ENCODE measurements at places on chromosomes 5 and 9.

DNA sequence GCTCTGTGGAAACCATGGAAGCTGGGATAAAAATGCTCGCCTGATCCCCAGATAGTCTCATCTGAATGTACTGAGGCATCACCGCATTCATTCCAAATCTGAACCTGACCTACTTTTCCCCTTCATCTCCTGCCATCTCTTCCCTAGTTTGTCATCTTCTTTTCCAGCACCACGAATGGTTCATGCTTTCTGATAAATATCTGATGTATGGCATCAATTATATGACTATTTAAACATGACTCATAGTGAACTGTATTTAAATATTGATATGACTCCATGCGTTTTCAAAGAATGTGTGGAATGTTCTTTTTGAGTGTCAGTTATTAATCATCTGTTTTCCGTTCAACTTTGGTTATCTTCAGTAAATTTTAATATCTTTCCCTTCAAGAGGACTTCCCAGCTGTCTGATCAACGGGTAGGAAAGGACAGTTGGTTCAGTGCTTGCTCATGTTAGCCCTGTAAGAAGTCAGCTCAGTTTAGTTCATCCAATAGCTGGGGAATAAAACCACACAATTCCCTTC is 21.1 kb downstream of the BASP1 start:
- DNase-seq, result no peak

DNA sequence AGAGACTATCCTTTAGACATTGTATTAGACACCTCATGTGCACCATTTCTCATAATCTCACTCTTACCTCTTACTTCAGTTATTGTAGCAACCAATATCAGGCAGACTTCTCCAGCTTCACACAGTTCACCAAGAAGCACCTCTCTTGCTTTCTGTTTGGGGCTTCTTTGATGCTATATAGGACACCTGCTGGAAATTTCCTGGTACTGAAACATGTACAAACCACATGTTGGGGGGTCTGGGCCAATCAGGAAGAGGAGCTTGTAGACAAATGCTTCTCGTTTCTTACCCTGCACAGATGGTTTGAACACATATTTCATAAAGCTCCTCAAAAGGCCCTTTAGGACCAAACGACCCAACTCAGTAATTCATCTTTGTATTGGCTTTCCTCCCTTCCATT is 212.1 kb downstream of the IZUMO3 start:
- no peak for DNase-seq

DNA sequence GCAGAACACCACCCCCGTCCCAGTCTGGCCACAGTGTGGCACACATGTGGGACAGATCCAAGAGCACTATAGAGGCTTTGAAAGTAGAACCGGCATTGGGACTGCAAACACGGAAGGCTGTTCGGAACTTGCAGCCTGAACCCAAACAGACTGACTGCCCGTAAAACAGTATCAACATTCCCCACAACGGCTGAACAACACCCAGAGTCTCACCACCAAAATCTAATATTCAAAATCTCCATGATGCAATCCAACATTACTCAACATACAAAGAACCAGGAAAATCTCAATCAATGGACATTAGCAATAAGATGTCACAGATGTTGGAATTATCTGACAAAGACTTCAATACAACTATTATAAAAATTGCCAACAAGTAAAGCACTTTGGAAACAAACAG is 82.3 kb downstream of the ROR2 start:
- no peak for DNase-seq

DNA sequence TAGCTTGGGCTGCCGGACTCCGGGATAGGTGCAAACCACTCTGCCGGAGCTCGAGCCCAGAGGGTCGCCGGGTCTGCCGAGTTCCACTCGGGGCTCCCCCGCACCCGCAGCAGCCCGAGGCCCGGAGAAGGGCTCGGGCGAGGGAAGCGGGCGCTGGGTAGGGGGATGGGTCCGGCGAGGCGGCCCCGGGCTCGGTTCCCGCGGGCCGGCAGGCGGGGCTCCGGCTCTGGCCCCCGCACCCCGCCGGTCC is 507 bp downstream of the RICTOR start:
- no peak for DNase-seq

DNA sequence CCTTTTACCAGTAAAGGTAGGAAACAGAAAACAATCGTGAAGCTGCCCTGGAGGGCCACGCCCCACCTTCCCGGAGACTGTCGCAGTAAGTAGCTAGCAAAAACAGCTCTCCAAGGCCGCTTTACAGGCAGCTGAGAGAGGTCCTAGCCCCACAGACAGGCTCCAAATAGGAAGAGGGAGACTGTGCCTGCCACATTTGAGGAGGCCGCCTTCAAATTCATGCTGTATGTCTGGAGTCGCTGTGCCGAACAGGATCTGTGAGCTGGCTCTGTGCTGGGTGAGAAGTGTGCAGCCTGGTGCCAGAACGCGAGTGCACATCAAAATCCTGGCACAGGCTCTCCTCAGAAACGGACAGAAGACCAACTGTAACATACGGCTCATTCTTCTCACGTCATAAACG is 582.2 kb downstream of the CETN3 start:
- DNase-seq, result no peak

DNA sequence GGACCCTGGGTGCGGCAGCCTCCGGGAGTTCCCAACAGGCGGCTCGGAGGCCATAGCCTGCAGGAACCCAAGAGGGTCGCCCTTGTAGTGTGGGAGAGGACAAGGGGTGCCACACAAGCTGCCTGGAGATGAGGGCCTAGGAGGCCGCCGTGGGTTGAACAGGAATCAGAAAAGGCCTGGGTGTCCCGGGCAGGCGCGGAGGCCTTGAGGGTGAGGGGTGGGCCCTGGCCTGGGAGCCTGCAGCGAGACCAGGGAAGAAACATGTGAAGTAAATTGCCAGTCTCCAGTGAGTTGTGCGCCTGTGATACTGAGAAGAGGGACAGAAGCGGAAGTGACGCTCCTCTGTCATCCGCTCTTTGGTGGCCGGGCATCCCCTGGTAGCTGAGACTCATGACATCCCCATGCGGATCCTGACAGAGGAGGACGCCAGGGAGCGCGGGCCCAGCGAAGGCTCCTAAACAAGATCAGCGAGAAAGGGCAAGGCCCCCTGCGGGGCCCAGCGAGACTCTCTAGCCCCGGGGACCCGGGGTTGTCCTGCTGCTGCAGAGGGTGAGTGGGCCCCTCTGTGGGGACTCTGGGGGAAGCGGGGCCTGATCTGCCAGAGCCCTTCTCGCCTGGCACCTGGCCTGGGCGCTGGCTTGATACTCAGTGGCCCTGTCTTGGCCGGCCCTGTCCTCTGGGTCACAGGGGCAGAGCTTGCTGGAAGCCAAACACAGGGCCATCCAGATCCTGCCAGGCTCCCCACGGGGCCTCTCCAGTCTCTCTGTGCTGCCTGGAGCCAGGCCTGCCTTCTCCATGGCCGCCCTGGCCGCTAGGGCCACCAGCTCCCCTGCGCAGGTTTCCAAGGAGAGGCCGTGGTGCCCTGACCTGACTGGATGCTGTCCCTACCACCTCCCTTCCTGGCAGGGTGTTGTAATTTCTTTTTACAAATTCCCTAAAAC is 788.4 kb downstream of the TLE4 start:
- no peak for DNase-seq
